ENCODE measurements at places on chromosomes 12 and 14. TPM values are rescaled to one million over a fixed set of nuclear protein-coding genes. Genes with fewer than 3 reads are reported as not detected.

CPM gene
- polyA plus RNA-seq: 29.3 TPM

ESR2 gene
- polyA plus RNA-seq: 0.96 TPM

USP15 gene
- polyA plus RNA-seq: 51.8 TPM

LRRC43 gene
- polyA plus RNA-seq: 3.7 TPM

RAB2B gene
- 40.0 TPM for polyA plus RNA-seq

ABCC9 gene
- 22.5 TPM for polyA plus RNA-seq

RIN3 gene
- 5.5 TPM for polyA plus RNA-seq

KRT83 gene
- polyA plus RNA-seq: not detected

RDH12 gene
- polyA plus RNA-seq: 0.38 TPM

NGB gene
- polyA plus RNA-seq: not detected

DNA sequence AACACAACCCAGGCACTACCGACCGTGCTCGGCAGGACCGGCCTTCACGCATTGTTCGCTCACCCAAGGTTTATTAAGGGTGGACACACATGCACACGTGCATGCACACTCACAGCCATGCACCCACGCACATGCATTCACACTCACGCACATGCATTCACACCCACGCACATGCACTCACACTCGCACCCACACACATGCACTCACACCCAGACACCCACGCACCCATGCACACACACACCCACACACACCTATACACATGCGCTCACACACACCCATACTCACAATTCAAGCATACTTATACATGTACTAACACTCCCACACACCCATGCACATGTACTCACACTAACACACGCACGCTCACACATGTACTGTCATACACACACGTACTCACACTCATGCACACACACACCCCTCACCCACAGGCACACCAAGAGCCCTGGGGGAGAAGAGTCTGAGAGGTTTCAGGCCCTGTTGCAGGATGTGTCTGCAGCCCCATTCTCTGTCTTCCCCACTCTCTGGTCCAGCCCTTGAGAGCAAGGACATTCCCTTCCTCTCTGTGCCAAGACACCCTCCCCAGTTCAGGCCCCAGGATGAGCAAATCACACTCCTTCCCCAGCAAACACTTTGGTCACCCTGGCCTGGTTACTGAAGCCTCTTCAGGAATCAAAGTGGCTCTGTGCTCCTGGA lies 49.4 kb upstream of the BCL11B start:
- DNase-seq: no peak

- no peak for DNase-seq
Measured at GRCh38 chr14:66603945-66604344, 96.0 kb downstream of the GPHN start.

GRCh38 chr14:99541677-99542470 lies 60.7 kb downstream of the CCNK start:
- DNase-seq: no peak

DNA sequence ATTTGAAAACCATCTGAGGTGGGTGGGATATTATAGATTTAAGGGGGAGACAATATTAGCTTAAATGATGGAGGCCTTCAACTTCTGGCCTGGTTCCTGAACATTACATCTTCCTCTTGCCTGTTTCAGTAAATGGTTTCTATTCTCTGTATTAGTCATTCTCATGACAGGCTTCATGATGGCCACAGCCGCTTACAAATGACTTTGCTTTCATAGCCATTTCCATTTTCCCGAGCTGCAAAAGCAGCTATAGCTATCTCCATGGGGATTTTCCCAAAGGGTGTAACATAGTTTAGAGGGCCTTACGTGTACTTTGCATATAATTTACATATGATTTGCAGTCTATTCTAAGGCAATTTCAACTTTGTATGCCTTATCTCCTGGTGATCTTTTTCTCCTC lies 121.8 kb downstream of the NRXN3 start:
- no peak for DNase-seq

DNA sequence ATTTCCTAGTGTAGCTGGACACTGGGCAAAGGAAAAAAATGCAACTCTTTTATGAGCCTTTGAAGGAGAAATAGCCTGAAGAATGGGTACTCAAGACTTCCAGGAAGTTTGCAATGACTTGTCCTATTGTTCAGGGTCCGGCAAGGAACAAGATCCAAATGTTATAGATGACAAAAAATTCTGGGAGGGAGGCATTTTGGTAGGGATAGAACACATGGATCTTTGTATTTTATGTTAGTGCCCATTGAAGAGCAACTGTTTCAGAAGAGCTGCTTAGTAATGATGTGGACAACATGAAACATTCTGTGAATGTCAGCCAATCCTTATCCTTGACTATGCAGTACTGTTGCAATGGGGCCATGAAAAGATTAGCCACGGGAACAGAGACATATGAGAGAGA lies 138.0 kb downstream of the MGAT4C start:
- DNase-seq: no peak

GRCh38 chr14:32202491-32202997 lies 525 bp downstream of the RNU6-8 start:
- peak; percentile 26 for DNase-seq

DNA sequence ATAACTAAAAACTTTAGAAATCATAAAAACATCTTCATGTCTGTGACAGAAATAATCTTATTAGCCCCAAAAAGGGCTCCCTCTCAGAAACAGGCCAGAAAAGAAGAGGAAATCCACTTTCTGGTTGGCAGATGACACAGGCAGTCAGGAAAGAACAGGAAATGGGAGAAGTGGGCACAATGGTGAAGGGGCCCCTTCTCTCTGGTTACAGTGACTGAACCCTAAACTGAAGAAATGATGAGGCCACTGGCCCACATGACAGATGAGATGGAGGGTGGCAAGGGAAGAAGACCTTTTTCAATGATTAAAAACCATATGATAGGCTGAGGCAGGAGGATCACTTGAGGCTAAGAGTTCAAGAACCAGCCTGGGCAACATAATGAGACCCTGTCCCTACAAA lies 21.1 kb downstream of the TCTN1 start:
- DNase-seq: no peak

DNA sequence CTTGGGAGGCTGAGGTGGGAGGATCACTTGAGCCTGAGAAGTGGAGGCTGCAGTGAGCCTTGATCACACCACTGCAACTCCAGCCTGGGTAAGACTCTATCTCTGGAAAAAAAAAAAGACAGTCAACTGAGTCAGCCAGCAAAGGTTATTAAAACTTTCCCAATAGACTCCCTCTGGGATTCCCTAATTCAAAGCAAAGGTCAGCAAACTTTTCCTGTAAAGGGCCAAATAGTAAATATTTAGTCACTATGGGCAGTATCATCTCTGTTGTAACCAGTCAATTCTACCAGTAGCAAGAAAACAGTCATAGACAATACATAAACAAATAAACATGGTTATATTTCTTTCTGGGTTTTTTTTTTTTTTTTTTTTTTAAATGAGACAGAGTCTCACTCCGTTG lies 122.5 kb downstream of the IPO8 start:
- no peak for DNase-seq

- no peak for DNase-seq
Measured at GRCh38 chr12:19799895-19800602, 360.8 kb downstream of the AEBP2 start.

DNA sequence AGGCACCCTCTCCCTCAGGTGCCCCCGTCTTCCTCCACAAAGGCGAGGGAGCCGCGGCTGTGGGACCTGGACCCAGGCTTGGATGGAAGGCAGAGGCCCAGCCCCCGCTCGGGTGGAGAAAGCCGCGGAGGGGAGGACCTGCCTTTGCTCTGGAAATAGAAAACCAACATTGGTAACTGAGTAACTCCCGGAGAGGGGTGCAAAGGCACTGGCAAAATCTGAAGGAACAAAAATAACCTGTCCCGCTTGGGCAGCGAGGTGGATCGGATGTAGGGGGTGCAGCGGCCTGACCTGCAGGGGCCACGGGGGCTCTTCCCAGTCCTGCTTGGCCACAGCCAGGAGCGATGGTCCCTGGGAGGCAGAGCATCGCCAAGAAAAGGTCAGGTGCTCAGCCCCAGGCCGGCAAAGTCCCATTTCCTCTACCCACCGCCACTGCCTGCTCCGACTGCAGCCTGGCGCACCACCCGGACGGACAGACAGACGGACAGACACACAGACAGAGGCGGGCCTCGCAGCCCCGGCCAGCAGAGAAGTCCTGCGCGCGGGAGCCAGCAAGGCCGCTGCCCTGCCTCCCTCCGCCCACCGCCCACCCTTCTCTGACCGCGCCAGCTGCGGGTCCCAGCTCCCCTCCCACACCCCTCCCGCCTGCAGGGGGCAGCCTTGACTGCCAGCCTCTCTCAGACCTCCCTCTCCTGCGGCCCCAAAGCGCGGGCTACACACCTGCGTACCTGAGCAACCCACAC lies 21.4 kb upstream of the TMEM106C start:
- no peak for DNase-seq

DNA sequence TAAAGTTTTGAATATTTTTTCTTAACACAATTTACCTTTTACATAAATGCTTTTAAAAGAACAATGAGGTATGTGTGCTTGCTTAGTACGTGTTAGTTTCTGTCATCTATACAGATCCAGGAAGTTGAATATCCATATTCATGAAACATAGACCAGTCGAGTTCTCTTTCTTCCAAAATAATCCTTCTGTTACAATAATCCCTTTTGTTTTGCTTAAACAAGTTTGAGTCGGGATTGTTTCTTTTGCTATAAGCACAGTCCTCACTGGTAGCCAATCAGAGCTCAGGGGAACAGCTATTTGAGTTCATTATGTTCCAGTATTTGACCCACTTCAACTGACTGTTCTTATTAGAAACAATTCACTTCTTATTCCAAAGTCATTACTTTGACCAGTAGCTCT lies 214.7 kb upstream of the FLRT2 start:
- DNase-seq: no peak

DNA sequence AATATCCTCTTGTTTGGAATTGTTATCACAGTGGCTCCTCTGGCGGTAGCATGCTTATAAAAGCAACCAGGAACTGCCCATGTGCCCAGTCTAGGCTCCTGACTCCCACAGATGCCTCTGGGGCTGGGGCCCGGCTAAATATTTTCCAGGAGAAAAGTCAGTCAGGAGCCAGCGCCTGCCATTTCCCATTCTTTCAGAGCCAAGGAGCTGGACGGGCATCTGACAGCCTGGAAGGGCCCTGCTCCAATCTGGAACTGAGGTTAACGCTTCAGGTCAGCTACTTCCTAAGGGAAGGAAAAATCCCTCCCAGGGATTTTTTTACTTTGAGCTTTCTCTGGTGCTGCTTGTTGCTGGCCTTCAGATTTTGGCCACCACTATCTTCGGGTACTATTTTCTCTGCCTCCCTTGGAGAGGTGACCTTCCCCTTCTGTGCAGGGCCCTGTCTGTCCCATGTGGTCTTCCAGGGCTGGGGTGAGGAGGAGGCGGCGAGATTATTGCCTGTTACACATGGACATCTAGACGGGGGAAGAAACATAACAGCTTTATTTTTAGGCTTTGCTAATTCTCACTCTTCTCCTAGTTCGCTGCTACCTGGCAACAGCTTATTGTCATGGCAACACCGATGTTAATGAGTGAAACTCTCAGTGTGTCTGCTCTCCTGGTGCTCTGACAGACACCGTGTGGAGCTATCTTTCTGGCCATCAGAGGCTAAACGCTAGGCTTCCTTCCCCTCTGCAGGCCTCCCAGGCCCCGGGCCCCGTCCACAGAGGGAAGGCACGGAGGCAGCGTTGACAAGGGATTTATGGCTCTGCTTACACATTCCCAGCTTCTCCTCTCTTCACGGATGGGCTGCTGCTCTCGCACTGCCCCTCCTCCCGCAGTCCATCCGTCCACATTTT lies 160.4 kb downstream of the CACNA1C start:
- DNase-seq: peak; percentile 60

GRCh38 chr14:102499401-102500157 lies 10.0 kb downstream of the ANKRD9 start:
- no peak for DNase-seq

GRCh38 chr14:31477248-31477647 lies 10.6 kb downstream of the GPR33 start:
- no peak for DNase-seq

DNA sequence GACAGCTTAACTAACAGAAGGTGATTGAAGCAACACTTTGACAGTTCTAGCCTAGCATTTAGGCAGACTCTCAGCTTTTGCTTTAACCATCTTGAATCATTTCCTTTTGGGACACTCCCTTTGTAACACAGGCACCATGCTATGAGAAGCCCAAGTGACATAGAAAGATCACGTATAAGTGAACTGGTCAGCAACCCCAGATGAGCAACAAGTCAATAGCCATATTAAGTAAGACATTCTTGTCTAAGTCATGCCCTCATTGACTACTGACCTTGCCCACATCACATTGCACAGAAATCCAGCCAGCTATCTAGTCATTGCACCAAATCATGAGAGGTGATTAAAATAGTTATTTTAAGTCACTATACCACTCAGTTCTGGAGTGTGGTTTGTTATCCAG lies 476.8 kb downstream of the TRHDE start:
- no peak for DNase-seq

DNA sequence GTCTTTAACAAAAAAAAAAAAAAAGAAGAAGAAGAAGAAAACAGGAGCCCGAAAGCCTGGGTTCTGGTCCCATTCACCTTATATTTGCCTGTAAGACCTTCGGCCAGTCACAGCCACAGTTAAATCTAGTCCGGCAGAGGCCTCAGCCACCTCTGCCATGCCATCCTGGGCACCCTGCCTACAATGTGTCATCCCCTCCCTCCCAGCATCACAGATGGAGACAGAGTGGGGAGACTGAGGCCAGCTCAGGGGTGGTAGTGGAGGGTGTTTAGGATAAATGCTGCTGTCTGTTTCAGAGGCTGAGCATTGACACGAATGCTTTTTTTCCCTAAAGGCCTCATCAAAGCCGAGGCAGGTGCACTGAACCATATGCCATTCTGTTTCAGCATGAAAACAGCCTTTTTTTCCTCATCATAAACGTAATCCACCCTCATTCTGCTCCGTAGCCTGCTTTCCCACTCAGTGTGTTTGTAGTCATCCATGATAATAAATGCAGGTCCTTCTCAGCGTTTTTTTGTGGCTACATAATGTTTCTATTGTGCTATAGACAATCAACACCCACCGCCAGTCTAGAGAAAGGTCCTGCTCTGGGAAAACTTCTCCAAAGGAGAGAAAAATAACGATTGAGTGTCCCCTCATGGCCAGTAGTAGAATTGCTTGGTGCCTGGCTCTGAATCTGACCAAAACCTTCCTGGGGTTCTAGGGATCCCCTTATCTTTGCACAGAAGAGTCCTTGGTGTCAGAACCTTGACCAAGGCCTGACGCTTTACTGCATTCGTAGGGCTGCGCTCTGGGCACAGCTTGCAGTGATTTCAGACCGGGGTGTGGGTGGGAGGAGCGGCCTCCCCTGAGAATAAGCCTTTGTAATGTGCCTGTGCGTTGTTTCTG lies 41.1 kb upstream of the TSPAN9 start:
- DNase-seq: no peak

DNA sequence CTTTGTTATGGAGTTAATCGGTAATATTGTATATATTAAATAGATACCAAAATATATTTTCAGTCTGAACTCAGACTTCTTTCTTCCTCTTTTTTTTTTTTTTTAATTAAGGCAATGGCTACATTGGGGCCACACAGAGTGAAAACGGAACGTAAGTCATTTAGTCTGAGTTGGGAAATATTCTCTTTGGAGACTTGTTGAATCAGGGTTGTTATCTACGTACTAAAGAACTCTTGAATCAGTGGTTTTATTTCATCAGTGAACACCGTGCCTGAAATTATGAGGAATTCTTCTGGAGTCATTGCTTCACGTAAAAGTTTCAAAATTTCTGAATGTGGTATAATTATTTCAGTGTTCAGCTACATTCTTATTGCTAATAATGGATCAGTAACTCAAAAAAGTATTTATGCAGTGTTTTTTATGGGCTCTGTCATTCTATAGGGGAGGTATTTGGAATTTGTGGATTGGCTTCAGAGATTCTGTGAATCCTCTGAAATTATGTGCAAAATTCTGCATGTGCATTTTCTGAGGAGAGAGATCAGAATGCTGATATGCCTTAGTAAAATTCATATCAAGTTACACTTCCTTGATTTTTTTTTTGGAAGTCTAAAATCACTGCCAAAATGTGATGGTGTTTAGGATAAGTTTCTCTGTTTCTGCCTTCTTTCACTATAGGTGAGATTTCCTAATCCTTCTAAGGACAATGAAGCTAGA lies 39.6 kb downstream of the BRMS1L start:
- no peak for DNase-seq
